ENCODE measurements at places on chromosomes 3 and 15.

DNA sequence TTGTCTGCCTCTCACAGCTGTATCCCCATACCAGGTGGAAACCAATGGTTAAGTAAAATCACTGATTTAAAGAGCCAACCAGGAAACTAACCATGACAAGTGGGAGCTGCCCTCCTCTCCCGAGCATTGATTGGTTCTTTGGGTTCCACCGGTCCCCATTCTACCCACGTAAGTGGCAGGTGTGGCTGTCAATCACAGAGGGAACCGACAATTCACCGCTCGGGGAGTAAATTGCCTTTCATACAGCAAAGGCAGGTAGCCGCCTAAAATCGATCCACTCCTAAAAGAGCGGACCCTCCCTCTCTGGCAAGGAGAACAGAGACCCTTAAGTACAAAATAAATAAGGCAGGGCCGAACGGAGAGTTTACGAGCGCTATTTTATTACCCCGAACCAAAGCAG, 1.2 kb downstream of the ERC2 start:
- DNase-seq = peak; percentile 33

GRCh38 chr3:192260116-192261010, 467.0 kb downstream of the FGF12 start:
- no peak for DNase-seq

DNA sequence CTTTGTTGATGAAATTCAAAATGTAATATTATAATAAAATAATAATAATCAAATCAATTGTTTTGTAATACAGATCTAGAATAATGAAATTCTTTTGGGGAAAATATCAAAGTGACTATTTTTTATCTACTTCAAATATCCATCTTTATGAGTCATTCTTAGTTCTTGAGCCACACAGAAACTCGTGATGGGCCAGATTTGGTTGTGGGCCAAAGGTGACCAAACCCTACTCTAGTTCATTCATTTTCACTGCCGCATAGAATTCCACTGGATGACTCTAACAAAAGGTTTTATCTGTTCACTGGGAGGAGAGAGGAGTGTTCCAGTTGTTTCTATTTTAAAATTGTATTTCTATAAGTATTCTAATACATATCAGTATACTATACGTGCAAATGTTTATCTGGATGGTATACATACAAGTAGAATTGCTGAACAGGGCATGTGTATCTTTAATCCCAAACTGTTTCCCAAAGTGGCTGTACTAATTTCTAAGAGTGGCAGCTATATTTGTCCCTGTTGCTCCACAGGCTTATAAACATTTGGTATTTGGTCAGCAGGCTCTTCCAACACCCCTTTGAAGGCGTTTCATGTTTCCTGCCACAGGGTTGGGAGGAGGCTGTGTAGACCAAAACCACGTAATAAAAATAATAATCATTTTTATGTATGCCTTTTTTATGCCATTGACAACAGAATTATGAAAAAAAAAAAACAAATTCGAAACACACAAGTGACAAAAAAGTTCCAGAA, 7.3 kb upstream of the RTP3 start:
- no peak for DNase-seq

DNA sequence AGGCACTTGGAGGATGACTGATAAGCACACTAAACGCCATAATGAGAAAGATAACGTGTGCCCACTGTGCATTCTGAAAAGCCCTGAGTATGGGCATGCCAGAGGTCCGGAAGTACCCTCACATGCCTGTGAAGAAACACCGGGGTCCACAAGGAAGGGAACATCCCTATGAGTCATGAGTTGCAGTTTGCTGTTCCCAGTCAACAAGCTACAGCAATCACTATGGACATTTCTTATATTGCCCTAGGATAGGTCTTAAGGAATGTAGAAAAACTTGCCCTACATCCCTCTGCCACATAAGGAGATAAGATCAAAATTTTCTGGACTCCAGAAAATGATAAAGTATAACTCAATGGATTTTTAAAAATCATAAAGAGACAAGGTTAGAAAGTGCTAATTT, 9.9 kb downstream of the MB21D2 start:
- DNase-seq = no peak

DNA sequence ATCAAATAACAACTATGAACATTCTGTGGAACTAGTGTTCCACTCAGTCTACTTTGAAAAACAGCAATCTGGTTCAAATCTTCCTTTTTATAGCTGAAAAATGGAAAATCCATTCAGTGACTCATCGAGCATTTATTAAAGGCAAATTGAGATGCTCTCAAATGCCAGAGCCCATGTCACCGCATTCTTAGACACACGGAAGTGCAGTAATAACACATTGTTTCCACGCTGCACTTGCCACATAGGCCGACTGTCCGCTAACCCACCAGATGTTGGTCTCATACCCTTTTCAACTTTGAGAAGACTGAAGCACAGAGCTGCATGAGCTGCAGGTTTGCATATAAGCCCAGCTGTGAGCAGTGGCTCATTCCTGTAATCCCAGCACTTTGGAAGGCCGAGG, 95.9 kb downstream of the TMEM266 start:
- no peak for DNase-seq

- DNase-seq = no peak
Measured at GRCh38 chr3:81592101-81592500, 169.3 kb downstream of the GBE1 start.

DNA sequence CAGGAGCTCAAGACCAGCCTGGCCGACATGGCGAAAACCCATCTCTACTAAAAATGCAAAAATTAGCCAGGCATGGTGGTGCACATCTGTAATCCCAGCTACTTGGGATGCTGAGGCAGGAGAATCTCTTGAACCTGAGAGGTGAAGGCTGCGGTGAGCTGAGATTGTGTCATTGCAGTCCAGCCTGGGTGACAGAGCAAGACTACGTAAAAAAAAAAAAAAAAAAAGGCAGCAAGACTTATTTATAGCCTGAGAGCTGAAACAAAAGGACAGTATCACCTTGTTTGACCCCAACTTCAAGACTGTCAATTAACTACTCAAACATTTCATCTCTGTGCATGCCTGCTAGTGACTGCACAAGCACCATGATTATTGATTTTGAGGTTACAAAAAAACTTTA, 478.9 kb upstream of the GBE1 start:
- DNase-seq = no peak

- DNase-seq = no peak
Measured at GRCh38 chr3:176766862-176767261, 430.4 kb downstream of the TBL1XR1 start.

DNA sequence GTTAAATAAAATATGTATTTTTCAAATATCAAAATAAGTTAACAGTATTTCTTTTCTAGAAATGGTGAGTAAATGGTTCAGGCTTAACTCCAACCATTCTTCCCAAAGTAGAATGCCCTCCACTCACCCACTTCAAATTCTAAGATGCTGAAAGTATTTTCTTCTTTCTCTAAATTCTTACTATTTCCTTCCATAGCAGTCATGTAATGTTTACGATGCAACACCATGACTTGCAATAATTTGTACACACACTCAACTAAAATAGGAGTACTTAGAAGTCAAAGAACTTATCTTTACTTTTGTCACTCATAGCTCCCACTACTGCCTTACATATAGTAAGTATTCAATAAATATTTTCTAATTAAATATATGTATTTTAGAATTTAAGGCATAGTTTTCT, 65.0 kb downstream of the AQR start:
- DNase-seq = no peak

DNA sequence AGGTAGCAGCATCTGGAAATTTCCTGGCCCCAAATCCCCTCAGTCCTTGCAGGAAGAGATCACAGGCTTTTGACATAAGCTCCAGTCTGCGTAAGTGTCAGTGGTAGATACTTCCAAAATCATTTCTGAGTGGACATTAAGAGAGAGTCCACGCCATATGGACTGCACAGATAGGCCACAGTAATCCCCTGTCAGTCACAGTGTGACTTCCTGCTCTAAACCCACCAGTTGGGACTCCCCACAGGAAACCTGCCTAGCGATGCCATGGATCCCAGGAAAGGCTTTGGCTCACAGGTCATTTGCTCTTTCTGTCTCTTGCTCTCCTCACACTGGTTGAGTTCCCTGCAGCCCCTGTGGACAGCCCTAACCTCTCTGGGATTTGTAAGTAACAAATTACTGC, 28.8 kb upstream of the MKRN3 start:
- no peak for DNase-seq

- no peak for DNase-seq
Measured at GRCh38 chr3:119349354-119350041, 55.3 kb downstream of the ARHGAP31 start.

- DNase-seq = no peak
Measured at GRCh38 chr15:29822100-29822683, at the start of gene TJP1. TJP1 (minus strand) TSS chr15:29822468; CDS start chr15:29822028, 440 bp downstream.

- no peak for DNase-seq
Measured at GRCh38 chr3:87201727-87202126, 25.4 kb upstream of the CHMP2B start.

- no peak for DNase-seq
Measured at GRCh38 chr3:5255404-5256344, 68.2 kb downstream of the EDEM1 start.

DNA sequence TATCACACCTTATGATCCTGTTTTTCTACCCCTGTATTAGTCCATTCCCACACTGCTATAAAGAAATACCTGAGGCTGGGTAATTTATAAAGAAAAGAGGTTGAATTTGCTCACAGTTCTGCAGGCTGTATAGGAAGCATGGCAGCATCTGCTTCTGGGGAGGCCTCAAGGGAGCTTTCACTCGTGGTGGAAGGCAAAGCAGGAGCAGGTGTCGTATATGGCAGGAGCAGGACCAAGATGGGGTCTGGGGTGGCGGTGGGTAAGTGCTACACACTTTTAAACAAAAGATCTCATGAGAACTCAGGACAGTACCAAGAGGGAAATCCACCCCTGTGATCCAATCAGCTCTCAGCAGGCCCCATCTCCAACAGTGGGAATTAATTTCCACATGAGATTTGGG, 15.4 kb upstream of the SCAP start:
- DNase-seq = no peak

DNA sequence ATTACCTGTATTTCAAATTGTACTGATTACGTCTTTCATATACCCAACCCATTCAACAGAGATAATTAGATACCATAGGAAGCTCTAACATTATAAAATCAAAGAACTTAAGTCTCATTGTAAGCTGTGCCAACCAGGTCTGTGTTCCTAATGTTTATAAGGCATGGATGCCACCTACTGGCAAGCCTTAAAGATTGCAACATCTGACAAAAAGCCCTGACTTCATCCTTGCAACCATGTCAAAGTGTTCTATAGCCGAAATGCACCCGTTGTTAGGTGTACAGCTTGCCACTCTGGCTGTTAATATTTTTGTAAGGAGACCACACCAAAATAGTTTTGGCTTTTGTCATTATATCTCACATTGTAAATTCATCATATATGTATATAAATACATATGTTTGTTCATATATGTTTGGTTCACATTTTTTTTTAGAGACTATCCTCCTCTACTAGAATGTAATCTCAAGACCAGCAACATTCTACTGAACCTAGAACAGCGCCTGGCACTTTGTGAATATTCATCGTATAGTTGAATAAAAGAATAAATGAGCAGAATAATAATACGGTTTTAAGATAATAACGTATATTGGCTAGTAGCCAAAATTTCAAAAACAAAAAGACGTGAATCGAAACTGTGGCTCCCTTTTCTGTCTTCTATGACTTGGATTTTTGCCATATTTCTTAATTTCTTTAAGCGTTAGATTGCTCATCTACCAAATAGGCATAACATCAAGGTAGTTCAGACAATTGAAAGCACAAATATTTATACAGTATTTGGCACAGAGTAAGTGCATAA, 258.1 kb downstream of the TBL1XR1 start:
- peak; percentile 59 for DNase-seq

- no peak for DNase-seq
Measured at GRCh38 chr3:124119056-124119716, 127.3 kb upstream of the ROPN1 start.

GRCh38 chr3:193794002-193794881, 201.2 kb downstream of the OPA1 start:
- DNase-seq = no peak

DNA sequence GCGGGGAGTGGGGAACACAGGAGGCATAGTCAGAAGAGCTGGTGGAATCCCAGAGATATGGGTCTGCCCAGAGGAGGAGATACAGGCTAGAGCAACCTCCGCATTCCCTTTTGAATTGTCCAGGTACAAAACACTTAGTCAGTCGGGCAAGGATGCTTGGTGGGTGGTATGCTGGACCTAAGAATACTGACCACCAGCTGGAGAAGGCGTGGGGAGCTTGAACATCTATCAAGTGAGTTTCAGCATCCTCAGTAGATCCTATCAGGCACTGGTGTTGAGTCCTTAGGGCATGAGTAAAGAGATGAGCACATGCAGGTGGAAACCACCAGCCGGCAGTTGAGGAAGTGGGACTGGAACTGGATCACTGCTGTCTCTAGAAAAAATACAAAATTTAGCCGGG, 14.7 kb upstream of the DIS3L start:
- DNase-seq = no peak

DNA sequence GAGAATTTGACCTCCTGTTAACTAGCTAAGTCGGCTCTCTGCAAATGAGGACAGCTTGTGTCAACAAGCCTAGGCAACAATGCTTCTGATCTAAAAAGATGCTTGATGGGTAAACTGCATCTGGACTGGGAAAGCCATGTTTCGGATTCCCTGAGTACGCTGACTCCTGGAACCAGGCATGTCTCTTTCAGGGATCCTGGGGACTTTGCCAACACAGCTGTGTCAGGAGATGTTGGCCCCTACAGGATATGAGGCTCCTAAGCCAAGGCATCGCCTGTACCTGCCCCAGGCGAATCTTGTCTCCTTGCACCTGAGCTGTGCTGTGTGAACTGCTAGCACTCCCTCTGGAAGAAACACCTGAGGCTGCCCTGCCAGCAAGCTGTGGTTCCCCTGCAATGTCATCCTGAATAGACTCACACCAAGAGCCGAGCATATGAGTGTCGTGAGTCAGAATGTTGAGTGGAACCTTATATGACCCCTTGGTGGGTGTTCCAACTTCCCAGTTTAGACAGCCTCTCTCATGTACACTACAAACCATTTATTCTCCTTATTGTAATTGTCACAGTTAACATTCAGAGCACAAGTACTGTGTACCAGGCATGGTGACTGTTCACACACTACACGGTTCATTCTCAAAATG, 17.0 kb downstream of the EOGT start:
- DNase-seq = no peak

DNA sequence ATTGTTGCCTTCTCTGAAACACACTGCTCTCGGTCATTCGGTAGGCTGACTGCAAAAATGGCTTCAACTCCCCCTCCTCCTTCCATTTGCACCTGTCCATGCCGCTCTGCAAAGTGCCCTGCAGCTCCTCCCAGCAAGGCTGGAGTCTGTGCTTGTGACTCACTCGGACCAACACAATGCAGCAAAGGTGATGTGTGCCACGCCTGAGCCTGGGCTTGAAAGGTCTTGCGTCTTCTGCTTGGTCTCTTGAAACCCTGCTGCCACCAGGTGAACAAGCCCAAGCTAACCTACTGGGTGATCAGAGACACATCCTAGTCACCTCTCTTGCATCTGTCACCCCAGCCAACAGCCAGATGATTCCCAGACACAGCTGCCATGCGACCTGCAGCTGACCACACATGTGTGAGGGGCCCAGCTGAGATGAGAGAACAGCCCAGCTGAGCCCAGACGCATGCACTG, 71.1 kb downstream of the MGLL start:
- DNase-seq = no peak

- no peak for DNase-seq
Measured at GRCh38 chr3:194279701-194280360, 71.3 kb downstream of the CPN2 start.

- no peak for DNase-seq
Measured at GRCh38 chr3:65723985-65724384, 314.7 kb downstream of the MAGI1 start.

GRCh38 chr15:31473385-31474058, 146.9 kb downstream of the KLF13 start:
- DNase-seq = no peak

GRCh38 chr3:188631291-188632010, 477.5 kb downstream of the LPP start:
- DNase-seq = no peak
